ENCODE measurements at places on chromosomes 12 and 14. TPM values are rescaled to one million over a fixed set of nuclear protein-coding genes. Genes with fewer than 3 reads are reported as not detected.

The TGFB3 gene
- 33.3 TPM for total RNA-seq

The CELA1 gene
- not detected for total RNA-seq

DNA sequence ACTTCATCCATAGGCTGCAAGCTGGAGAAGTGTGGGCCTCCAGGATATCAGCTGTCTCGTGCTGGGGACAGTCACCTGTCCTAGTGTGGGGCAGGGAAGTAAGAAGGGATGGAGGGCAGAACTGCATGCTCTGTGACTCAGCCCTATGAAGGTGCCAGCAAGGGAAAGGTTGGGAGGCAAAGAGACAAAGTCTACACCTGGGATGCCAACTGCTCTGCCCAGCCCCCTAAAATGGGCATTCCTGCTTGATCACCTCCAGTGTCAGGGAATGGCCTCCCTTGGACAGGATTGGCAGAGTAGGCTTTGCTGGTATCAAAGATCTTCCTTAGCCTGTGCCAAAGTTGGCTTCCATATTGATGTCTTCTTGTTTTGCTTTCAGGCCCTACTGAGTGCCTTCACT is 335.0 kb downstream of the BCL11B start:
- DNase-seq = no peak

GRCh38 chr12:74031045-74031444 is 506.6 kb upstream of the ATXN7L3B start:
- DNase-seq = no peak

DNA sequence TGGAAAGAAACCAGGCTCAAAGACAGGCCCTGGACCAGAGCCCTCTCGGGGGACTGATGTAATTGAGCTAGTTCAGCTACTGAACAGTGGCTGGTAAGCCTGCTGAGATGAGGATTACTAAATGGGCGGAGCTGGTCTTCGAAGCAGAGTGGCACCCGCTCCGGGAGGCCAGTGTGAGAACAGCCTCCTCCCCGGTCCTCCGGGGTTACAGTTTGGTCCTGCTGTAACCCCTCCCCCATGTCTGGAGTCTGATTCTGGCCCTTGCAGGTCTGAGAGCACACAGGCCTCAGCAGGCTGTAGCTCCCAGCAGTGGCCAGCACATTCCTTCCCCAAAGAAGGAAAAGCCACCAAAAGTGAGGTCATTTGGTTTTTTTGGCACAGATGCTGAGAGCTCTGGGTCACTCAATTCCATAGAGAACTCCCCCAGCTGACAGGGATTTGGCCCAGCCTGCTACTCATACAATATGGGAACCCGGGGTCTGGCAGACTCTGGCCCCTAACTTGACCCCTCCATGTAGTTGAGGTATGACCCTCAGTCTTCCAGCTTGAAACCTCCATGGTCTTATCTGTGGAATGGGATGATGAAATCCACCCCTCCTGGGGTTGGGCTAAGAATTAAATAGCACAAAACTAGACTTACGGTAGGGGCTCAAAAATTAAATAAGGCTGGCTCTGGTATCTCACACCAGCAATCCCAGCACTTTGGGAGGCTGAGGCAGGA is 39.0 kb downstream of the ACTN1 start:
- DNase-seq = peak; percentile 93

DNA sequence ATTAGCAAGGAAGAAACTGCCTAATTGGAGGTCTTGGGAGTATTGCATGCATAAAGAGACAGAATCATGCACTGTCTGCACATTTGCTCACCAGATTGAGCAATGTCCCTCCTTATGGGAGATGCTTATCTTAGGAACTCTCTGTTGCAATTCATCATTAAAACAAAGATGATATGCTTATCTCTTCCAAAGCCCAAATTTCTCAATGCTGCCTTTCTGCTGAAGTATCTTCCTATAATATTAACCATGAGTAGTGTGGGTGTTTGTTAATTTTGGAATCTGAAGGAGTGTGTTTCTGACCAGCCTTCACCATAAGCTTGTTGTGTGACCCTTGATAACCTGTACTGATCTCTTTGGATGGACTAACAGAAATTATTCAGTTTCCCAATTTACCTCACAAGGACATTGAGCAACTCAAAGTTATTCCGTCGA is 1257.6 kb upstream of the FLRT2 start:
- no peak for DNase-seq

- DNase-seq = no peak
Observed at GRCh38 chr12:120866108-120866507, 38.0 kb downstream of the SPPL3 start.

- DNase-seq = no peak
Observed at GRCh38 chr14:55383541-55384140, 28.0 kb downstream of the ATG14 start.

- DNase-seq = no peak
Observed at GRCh38 chr14:72796935-72797334, 97.0 kb downstream of the DPF3 start.

DNA sequence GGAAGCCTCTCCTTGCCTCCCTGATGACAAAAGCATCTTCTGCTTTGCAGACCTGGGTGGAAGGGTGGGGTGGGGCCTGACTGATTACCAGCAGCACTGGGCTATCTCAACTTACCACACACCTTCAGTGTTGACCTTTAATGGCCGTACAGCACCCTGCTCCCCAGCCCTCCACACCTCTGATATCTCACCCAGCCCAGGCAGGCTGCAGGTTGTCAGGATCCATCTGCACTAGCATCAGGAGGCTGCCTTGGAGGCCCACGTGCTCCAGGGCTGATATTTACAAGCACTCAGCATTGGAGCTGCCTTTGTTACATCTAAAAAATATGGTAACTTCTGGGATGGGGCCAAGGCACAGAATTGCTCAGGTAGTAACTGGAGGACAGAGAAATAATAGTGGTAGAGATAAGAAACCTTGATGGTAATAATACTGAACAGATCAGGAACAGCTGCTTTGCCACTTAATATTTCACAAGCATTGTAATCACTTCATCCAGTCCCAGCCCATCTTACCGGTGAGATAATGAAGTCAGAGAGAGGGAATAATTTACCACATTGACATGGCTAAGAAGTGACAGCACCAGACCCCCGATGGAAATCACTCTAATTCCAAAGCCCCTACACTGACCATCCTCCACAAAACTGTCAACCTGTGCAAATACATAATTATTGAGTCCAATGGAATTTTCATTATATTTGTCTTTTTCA is 125.2 kb upstream of the RFLNA start:
- DNase-seq = no peak

- no peak for DNase-seq
Observed at GRCh38 chr14:32166029-32166428, 35.8 kb upstream of the RNU6-7 start.

- peak; percentile 65 for DNase-seq
Observed at GRCh38 chr12:113332688-113333417, 2.1 kb downstream of the SLC8B1 start.

GRCh38 chr12:98402091-98402490 is 113.3 kb upstream of the TMPO start:
- DNase-seq = no peak

- no peak for DNase-seq
Observed at GRCh38 chr12:57740656-57741412, 2.3 kb upstream of the AGAP2 start.

DNA sequence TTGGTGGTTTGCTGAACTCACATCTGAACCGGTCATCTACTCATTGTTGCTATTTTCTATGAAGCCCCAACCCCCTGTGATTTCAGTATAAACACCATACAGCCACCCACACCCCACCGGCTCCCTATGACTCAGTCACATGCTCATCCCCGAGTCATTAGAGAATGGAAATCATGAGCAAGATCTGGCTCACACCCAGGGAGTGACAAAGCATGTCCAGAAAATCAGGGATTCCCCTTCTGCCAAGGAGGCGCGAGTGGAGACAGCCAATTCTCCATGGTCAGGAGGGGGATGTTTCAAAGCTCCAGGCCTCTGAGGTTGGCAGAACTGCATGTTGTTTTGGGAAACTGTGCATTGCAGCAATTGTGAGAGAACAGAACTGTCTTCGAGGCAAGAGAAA is 657.5 kb upstream of the TBX3 start:
- DNase-seq = peak; percentile 62

GRCh38 chr12:57591782-57592325 is 862 bp downstream of the PIP4K2C start:
- DNase-seq = no peak
